Esophagus muscularis mucosa (tissue), 4 donors: ENCODE measurements at places on chromosomes 1 and 21. TPM values are rescaled to one million over a fixed set of nuclear protein-coding genes. Genes with fewer than 3 reads are reported as not detected.

GRCh38 chr1:19461220-19461554 is 24.2 kb downstream of the CAPZB start:
- DNase-seq = no peak
- H3K27ac ChIP-seq = no peak overlapping the region
- H3K4me3 ChIP-seq = no peak overlapping the region
- no peaks in the 10 kb centered on the region for H3K36me3 ChIP-seq

DNA sequence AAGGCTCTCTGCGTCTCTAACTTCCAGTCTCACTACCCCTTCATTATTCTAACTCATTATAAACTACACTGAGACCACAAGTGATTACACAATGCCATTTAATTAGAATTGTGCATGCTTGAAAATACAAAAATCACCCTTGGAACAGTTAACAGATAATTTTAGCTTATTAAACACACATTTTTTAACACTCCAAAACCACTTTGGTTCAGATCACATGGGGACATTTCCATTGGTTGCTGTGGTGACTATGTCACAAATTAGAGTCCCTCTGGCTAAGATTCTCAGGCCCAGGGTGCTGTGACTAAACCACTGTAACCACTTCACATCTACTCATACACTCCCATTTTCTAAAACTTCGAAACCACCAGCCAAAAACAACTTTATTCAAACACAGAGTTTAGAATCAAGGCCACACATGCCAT is 43.0 kb downstream of the JAK1 start:
- H3K27me3 ChIP-seq = no peaks in the 10 kb centered on the region
- no peak overlapping the region for H3K27ac ChIP-seq
- H3K4me3 ChIP-seq = no peak overlapping the region
- H3K36me3 ChIP-seq = no peaks in the 10 kb centered on the region

- no peak for DNase-seq
- no peak overlapping the region for H3K4me3 ChIP-seq
- no peaks in the 10 kb centered on the region for H3K4me1 ChIP-seq
- H3K36me3 ChIP-seq = no peaks in the 10 kb centered on the region
Measured at GRCh38 chr1:218259800-218260199, 25.3 kb upstream of the RRP15 start.

C1QA gene
- total RNA-seq = 184 TPM

AMY1B gene
- not detected for total RNA-seq

MACF1 gene
- 386 TPM for total RNA-seq

GRCh38 chr1:30300669-30301068 is 422.7 kb downstream of the MATN1 start:
- no peak overlapping the region for H3K27ac ChIP-seq
- no peaks in the 10 kb centered on the region for H3K4me1 ChIP-seq
- DNase-seq = peak; percentile 47
- no peaks in the 10 kb centered on the region for H3K36me3 ChIP-seq

GRCh38 chr1:202561726-202562443 is 148.4 kb downstream of the SYT2 start:
- peaks cover 96% of the 10 kb centered on the region for H3K4me1 ChIP-seq
- no peaks in the 10 kb centered on the region for H3K27me3 ChIP-seq
- peaks cover 46% of the 10 kb centered on the region for H3K36me3 ChIP-seq
- no peak for DNase-seq
- peak overlapping the region; percentile 80 for H3K27ac ChIP-seq
- H3K4me3 ChIP-seq = no peak overlapping the region

DNA sequence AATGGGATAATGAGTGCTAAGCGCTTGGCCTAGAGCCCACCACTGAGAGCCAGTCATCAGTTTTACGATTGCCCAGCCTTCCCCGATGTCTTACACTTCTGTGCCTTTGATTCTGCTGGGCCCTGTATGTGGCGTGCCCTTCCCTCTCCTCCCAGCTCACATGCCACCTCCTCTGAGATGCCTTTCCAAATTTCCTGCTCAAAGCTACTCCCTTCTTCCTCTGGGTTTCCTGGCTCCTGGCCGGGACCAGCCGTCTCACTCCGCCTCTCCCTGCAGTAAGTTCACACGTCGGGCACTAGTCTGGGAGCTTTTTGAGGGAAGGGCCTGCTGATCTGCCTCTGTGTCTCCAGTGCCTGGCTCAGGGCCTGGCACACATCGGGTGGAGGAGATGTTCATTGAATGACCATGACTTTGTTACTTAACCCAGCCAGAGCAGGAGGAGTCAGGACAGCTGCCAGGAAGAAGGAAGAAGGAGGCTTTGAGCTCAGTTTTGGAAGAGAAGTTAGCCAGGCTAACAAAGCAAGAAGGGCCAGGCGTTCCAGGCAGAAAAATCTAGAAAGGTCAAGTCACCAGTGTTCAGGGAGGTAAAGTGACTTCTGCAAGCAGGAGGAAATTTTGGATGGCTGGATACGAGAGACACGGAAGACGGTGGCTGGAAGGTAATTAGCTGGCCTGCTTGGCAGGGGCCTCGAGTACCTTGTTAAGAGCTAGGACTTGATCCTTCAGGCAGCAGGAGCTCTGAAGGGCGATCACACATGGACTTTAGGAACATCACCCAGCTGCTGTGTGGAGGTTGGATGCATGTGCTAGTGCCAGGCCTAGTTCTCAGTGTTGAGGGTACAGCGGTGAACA is 63.6 kb downstream of the EPHB2 start:
- no peak overlapping the region for H3K4me3 ChIP-seq
- no peaks in the 10 kb centered on the region for H3K36me3 ChIP-seq
- DNase-seq = no peak
